ENCODE measurements at places on chromosomes 12 and 14.

DNA sequence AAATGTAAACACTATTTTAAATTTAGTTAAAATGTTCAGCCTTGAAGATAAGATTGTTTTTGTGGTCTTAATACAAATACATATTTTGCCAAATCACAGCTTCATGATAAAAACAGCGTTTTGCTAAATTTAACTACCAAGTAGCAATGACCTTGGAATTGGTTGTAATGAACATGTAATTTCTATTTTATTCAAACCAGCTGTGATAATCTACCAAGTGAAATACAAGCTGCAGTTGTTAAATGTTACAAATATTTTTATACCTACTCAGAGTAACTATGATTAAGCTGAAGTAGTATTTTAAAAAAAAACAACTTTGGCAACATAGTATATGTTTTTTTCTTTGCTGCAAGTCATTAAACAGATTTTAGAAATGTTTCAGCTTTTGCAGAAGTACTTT is 96.2 kb downstream of the CPSF2 start:
- no peak for DNase-seq

DNA sequence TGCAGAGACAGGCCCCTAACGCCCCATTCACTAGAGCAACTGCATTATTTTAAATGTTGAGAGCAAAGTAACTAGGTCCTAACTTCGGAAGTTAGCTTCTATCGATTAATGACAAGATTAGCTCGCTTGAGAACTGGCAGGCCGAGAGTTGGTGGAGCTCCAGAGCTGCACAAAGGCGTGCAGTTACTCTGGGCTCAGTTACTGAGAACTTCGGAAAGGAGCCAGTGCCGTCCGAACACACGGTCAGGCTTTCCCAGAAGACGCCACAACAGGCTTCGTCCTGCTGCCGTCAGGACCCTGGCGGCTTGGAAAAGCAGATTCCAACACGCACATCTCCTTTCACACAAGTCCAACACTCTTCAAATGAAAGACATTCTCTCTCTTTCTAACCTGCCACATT is 45.4 kb upstream of the TESC start:
- DNase-seq: no peak

DNA sequence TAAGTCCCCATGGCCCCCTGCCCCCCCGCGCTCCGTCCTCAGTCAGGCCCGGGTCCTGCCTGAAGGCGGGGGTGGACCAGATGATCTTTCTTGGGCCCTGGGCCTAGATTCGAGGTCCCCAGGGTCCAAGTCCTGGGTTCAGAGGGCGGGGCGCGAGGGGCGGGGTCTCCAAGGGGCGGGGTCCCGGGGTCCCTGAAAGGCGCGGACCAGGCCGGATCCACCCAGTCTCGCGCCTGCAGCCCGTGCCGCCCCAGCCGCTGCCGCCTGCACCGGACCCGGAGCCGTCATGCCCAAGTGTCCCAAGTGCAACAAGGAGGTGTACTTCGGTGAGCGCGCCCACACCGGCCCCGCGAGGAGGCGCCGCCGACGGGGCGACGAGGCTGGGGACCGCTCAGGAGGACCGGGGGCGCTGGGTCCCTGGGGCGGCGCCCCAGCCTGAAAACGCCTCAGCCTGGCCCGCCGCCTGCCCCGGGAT is 325 bp downstream of the CRIP1 start:
- DNase-seq: peak; percentile 95

GRCh38 chr12:60100160-60100559 is 504.3 kb downstream of the SLC16A7 start:
- no peak for DNase-seq
